Hematopoietic multipotent progenitor cell treated with erythropoietin and hydrocortisone succinate and interleukin-3 and kit ligand, for 6 days (in vitro differentiated cells): ENCODE measurements at places on chromosomes 1 and 21.

GRCh38 chr1:5393603-5394002 is 598.6 kb downstream of the NPHP4 start:
- no peak for DNase-seq

GRCh38 chr21:45546636-45547544 is 4.7 kb upstream of the SLC19A1 start:
- no peak for DNase-seq

GRCh38 chr1:58500043-58500442 is 46.5 kb downstream of the OMA1 start:
- DNase-seq: no peak

GRCh38 chr1:115717541-115717940 is 51.0 kb downstream of the CASQ2 start:
- DNase-seq: peak; percentile 67
